ENCODE measurements at places on chromosomes 1 and 21.
A peak's percentile ranks its signal among the peaks of the same experiment; 100 is the strongest.

- DNase-seq, result no peak
Observed at GRCh38 chr1:21645550-21645949, 23.6 kb downstream of the RAP1GAP start.

- peak; percentile 49 for DNase-seq
Observed at GRCh38 chr1:58515794-58516401, 30.6 kb downstream of the OMA1 start.

DNA sequence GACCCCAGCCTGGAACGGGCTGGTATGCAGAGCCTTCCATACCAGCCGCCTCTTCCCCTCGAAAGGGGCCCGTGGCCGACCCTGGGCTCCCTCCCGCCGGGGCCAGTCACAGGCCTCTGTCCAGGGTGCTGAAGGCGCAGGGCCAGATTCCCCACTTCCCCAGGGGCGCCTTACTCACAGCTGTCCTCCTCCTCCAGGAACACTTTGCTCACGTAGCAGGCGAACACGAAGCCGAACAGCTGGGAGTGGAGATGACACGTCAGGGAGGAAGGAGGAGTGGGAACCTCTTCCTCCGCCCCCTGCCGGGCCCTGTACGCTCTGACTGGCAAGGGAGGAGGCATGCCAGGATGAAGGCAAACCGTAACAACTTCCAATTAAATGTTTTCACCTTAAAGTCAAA, 57.3 kb downstream of the NKAIN1 start:
- DNase-seq, result peak; percentile 82

GRCh38 chr1:246549665-246550064, 16.4 kb downstream of the TFB2M start:
- DNase-seq, result no peak

DNA sequence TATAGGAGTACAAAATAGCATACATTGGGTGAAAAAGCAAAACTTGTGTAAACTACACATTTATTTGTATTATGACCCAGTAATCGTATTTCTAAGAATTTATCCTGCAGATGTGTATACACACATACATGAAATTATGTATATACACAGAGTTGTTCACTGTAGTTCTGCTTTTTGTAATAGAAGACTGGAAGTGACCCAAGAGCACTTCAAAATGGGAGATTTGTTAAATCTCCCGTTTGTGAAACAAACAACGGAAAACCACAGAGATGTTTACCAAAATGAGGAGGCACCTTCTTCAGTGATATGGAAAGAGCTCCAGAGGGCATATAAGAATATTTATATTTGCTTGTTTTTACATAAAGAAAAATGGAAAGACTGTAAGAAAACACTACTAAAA, 18.0 kb upstream of the MNDA start:
- no peak for DNase-seq

DNA sequence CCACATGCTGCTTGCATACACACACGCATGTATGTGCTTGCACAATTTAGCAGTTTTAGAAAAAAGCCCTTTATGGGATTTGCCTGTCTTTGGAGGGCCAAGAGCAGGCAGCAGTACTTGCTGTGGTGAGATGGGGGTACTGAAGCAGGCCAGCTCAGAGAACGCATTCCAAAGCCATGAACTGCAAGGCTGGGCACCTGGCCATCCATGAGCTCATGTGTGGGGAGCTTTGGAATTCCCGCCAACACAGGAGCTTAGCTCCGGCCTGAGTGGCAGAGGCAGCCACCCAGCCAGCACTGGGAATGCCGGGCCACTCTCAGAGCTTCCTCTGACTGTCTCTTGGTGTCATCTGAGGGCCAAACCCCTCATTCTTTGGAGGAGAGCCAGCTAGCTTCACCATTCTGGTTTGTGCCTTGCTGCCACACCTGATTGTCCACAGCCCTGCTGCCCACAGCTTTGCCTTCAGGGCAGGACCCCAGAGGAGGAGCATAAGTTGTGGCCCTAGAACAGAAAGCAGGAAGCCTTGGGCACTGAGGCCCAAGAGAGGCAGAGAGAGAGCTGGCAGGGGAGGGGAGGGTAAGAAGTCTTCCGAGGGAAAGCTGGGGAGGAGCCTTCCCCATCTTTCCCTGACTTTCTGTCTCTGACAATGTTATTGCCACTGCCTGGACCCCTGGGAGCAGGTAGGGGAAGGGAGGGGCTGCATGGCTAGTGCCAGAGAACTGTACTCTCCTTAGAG, 92.1 kb upstream of the POU3F1 start:
- peak; percentile 95 for DNase-seq

- no peak for DNase-seq
Observed at GRCh38 chr21:33053951-33054350, 16.0 kb upstream of the OLIG1 start.

DNA sequence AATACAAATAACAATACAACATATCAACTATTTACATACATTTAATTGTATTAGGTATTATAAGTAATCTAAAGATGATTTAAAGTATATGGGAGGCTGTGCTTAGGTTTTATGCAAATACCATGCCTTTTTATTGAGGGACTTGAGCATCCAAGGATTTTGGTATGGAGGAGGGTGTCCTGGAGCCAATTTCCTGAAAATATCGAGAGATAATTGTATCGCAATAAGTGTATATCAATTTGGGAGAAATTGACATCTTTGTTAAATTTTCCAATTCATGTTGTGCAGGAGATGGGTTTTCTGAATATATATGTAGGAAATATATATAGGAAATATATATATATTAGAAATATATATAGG, 63.5 kb downstream of the ATP1A1 start:
- DNase-seq, result no peak

DNA sequence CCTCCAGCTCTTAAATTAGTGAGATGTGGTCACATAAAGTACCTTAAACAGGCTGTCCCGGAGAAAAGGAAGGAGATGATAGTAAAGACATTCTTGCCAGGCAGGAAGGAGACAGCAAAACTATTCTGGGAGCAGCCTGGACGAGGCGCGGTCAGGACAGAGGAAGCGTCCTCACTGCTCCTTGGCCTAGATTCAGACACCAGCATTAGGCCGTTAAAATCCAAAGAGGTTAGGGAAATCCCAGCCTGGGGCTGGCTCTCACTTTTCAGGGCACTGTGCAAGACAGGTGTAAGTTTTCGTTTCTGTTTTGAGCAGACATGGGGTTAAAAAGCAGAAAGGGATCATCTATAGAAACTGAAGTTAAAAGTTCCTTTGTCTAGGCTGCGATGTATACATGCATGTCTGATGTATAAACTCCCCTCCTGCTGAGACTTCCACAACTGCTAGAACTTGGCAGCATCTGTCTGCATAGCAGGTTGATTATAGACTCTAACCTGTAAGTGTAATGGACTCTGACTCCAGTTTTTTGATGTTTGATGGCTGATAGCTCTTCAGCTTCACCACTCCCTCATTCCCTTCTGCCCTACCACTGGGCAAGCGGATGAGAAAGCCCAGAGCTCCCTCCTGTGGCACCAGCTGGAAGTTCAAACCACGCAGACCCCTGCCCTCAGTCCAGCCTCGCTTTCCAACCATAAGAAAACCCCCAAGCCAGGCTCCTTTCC, 21.5 kb downstream of the STPG1 start:
- DNase-seq, result no peak

- no peak for DNase-seq
Observed at GRCh38 chr21:36615274-36615964, 83.5 kb upstream of the SIM2 start.

GRCh38 chr1:106831511-106831910, 225.0 kb upstream of the PRMT6 start:
- no peak for DNase-seq

DNA sequence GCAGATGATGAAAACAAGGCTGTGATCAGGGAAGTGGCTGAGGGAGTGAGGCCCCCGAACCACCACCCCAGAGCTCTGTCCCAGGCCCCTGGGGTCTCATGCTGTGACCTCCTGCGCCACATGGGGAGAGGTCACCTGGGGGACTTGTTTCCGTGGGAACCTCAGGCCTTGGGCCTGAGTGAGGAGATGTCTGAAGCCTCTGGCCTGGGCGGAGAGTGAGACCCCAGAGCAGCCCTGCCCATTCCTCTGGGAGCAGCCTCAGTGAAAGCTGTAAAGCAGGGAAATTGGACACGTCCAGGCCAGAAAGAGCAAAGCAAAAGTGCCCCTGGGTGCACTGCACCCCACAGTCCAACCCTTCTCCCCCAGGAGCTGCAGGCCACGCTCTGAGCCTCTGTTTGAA, 16.5 kb upstream of the NPHP4 start:
- DNase-seq, result no peak

- no peak for DNase-seq
Observed at GRCh38 chr1:168223681-168224540, 1.9 kb upstream of the SFT2D2 start.

GRCh38 chr1:168340781-168341482, 60.3 kb downstream of the TBX19 start:
- no peak for DNase-seq

- DNase-seq, result no peak
Observed at GRCh38 chr1:212514056-212514614, 81.4 kb downstream of the NENF start.

DNA sequence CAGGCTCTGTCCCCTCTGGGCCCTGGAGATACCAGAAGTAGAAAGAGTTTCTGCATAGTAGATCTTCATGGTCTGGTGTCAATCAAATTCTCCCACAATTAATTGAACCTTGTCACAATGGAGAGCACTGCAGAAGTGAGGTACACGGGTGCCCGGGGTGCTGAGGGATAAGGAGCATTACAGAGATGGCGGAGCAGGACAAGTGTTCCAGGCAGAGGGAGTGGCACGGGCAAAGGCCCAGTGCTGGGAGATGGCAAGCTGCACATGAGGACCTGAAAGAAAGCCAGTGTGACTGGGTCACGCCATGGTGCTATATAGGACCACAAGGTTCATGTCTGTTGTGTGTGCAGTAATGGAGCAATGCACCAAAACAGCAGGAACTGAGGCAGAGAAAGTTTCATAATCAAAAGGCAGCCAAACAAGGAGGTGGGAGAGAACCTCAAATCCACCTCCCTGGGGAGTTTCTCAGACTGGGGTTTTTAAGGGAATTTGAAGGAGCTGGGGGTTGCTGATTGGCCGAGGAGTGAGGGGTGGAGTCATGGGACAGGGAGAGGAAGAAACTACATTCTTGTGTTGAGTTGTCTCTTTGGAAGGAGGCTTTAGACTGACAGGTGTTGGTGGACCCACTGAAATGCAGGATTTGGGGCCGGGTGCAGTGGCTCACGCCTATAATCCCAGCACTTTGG, 27.7 kb downstream of the ACOT11 start:
- DNase-seq, result no peak

- DNase-seq, result no peak
Observed at GRCh38 chr1:98989556-98989907, 15.1 kb downstream of the PLPPR5 start.

DNA sequence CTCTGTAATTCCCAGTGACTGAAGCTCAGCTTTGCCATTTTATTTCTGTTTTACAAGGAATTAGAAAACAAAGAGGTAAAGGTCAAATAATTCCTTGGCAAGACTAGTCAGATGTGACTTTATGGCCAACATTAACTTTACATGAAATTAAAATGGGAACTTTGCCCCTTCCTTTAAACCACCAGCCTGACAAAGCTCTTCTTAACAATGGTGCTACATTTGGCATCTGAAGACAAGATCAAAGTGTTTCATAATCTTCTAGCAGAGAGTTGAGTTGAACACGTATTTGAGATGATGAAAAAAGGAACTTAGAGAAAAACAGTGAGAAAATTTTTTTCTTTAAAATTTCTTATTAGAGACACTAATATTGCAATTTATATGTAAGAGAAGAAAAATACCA, 193.8 kb downstream of the AK5 start:
- DNase-seq, result no peak

DNA sequence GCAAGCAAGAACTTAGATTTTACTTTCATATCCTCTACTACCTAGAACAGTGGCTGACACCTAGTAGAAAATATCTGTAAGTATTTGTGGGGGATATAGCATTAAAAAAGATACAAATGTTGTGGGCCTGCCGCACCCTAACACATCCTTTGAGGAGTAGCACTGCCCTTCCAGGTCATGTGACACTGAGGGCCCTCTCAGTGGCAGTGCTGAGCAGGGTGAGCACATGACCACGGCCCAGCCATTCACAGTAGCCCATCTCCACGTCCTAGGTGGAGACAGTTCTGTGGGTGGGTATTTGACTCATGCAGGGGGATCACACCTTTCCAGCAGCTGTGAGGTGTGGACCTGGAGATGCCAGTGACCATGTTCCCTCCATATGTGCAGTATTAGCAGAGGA, 108.9 kb downstream of the OMA1 start:
- no peak for DNase-seq

- no peak for DNase-seq
Observed at GRCh38 chr1:115262886-115263285, 75.2 kb downstream of the NGF start.

DNA sequence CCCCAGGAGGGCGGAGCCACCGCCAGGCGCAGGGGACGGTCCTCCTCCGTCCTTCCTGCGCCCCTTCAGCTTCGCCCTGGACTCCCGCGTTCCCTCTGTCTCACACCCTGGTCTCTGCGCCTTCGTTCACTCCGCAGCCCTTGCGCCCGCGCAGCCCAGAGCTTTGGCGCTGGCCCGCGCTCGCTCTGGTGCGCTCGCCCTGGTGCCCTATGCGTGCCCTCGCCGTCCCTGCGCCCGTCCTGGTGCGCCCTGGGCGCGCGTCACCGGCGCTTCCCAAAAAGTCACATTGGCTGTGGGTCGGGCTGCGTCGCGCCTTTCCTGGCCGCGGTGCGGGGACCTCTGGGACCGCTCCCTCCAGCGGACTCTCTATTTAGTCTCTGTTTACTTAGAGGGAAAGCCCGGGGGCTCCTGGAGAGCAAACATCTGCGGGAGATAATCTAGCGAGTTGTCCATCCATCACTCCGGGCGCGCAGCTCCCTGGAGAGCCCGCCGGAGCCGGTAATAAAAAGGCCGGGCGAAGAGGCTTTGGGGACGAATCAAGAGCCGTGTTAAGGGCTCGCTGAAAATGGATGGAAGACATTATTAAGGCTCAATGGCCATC, 178.6 kb downstream of the PRDM16 start:
- DNase-seq, result no peak

DNA sequence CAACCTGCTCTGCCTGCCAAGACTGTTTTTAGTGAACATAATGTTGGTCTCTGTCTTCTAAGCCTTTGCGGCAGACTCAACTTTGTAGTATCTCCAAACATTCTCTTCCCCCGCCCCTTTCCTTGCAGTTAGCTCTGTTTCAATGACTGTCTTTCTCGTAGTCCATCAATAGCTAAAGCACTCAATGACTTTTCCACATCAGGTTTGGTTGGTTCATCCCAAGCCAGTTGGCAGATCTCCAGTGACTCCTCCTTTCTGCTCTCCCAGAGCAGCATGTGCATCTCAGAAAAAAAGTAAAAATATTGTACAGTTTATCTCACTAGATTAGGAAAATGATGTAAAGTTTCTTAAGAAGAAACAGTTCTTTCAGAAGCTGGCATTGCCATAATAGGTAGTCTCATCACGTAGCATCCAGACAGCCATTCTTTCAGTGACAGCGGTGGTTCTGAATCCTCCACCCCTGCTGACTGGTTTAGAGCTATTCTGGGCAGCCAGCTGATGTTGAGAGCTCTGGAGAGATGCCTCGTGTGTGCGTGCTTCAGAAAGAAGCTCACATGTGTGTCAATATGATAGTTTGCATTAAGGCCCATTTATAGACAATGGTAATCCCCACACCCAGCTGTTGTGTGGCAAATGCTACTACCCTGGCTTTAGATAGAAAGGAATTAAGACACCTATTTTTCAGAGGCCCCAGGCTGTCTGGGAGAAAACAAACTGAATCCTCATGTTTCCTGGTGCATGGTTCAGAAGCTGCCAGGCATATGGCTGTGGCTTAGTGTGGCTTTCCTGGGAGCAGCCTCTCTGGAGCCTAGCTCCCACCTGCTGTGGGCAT, 53.2 kb downstream of the CNN3 start:
- no peak for DNase-seq

All from GM04504 (cell line).